ENCODE measurements at places on chromosomes 13 and 19.
A peak's percentile ranks its signal among the peaks of the same experiment; 100 is the strongest.

DNA sequence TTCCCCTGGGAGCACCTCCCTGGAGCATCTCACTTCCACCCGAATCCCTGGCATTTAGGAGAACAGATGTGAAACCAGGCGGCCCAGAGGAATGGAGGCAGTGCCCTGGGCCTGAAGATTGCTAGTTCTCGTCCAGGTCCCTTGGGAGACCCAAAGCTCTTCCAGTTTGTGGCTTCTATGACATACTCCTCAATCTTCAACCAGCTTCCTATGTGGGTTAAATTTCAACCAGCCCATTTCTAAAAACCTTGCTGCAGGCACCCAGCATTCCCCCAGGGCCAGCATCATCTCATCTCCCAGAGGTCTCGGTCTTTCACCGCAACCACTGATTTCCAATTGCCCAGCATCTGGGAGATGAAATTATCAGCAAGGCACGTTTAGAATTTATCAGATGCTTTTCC, 46.0 kb upstream of the STK24 start:
- DNase-seq = no peak

- DNase-seq = no peak
Measured at GRCh38 chr19:6988257-6988656, 33.0 kb downstream of the MBD3L2B start.

DNA sequence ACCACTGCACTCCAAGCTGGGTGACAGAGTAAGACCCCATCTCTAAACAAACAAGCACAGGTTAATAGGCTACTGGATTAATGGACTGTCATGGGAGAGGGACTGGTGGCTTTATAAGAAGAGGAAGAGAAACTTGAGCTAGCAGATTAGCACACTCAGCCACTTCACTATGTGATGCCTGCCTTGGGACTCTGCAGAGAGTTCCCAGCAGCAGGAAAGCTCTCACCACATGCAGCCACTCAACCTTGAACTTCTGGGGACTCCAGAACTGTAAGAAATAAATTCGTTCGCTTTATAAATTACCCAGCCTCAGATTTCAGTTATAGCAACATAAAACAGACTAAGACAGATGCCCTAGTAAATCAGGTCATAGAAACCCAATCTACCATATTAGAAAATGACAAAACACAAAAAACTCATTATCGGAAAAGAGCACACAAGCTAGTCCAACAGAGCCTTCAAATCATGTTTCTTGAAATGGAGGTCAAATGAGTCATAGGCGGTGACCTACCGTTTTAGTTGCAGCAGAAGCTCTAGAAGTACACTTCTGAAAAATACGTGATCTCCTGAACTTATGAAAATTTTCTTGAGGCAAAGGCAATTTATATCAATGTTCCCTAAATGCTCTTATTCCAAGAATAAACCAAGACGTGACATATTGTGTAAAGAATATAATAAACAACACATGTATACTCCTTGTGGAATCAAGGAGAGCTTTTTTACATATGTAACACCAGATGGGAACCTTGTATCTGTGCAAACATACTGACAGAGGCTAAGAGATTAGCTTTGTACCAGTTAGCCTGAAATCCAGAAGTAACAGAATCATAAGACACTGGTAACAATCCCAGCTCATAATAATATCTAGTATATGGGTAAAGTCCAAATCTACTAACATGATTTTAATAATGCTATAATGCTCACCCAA, 340.9 kb upstream of the SGCG start:
- DNase-seq = no peak

DNA sequence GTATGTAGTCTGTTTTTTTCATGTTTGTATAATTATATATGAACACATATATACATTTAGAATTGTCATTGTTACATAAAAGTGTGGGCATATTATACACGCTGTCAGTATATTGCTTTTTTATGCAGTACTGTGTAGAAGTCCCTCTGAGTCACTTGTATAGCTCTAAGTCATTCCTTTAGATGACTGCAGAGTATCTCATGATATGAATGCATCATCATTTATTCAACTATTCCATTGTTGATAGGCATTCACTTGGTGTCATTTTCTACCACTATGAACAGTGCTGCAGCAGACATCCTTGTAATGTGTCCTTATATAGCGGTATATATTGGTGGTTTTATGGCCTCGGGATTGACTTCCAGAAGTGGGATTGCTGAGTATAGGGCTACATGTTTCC, 15.3 kb downstream of the RFXAP start:
- DNase-seq = no peak

DNA sequence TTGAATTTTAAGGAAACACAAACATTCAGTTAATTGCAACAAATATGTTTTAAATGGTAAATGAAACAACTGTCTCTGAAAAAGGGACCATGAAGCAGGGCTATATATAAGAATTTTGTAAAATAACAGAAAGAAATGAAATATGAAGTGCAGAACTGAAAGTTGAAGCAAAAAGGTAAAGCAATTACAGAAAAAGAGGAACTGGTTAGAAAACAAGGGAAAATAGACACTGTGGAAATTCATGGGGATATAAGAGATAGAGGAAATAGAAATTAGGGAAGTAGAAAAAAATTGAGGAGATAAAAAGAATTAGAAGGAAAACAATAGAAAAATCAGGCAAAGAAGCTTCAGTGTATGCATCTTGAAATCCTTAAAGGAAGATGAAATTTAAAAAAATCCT, 40.0 kb upstream of the TDRD3 start:
- no peak for DNase-seq

GRCh38 chr19:2341982-2342381, 13.5 kb downstream of the SPPL2B start:
- no peak for DNase-seq

- no peak for DNase-seq
Measured at GRCh38 chr13:27037571-27037970, 134.0 kb downstream of the USP12 start.

- DNase-seq = no peak
Measured at GRCh38 chr13:74194846-74195245, 60.6 kb upstream of the KLF12 start.

GRCh38 chr13:27411341-27411740, 13.1 kb upstream of the GTF3A start:
- no peak for DNase-seq

- DNase-seq = no peak
Measured at GRCh38 chr13:51324714-51325420, 14.6 kb upstream of the SERPINE3 start.

DNA sequence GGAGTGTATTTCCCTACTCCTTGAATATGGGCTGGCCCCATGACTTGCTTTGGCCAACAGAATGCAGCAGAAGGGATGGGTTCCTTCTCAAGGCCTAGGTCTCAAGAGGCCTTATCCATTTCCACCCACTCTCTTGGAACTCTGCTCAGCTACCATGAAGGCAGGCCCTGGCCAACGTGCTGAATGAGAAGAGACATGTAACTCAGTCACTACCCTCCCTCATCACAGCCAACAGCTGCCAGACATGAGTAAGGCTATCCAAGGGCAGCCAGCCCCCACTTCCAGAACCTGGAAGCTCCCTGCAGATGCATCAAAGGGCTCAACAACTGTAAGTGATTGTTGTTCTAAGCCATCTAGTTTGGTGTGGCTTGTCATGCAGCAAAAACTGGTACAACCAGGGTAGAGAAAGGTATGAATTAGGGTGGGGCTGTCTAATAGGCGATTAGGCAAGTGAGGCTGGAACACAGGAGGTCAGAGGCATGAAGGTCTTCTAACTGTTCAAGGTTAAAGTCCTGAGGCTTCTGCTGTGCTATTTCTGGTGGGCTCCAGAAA, 1.4 kb upstream of the RASL11A start:
- no peak for DNase-seq

DNA sequence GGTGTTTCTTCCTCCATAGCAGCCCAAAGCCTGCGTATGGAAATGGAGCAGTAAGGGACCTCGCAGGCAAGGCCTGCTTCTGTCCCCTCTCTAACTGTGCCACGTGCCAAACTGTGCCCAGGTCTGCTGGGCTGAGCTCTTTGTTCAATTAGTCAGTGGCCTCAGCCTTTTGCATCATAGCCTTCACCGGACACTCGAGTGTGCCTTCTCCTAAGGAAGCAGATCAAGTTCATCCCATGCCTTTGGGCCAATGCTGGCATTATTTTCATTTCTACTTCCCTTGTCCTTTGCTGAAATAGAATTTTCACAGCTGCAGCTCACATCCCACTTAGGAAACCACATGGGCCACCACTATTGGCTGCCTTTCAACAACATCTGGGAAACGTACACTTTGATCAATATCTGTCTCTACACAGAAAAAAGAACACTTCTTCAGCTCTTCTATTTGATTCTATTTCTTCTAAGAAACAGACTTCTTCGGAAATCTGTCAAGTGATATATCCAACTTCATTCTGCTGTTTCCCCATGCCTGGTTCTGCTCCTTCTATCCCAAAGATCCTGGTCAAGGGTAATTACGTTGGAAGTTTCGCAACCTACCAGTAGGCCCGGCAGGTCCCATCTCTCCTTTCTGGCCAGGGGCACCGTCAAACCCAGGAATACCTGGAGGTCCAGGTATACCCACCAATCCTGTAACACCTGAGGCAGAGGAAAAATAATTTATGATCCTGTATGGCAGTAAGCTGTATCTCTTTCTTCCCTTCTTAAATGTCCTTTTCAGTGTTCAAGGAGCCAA, 143.9 kb downstream of the COL4A1 start:
- no peak for DNase-seq

DNA sequence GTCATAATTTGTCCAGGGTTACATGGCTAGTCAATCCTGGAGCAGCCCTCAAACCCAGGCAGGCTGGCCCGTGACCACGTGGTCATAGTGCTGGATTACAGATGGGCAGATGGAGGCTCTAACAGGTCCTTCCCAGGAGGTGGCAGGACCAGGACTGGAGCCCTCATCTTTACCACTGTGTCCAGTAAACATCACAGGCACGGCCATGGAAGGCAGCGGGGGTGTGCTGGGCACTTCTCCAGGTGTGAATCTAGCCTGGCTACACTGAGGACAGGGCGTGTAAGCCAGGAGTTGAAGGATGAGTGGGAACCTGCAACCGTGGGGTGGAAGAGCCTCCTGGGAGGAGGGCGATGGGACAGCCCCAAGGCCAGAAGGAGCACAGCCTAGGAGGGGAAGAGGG, 6.1 kb downstream of the CIC start:
- no peak for DNase-seq

GRCh38 chr13:24148414-24149235, 11.9 kb upstream of the SPATA13 start:
- DNase-seq = peak; percentile 98
